ENCODE measurements at places on chromosomes 5 and 9.
A peak's percentile ranks its signal among the peaks of the same experiment; 100 is the strongest.

GRCh38 chr9:126057121-126057825 lies 269.4 kb upstream of the MVB12B start:
- DNase-seq, result no peak

- no peak for DNase-seq
Measured at GRCh38 chr5:56569566-56569965, 245.8 kb upstream of the MAP3K1 start.

DNA sequence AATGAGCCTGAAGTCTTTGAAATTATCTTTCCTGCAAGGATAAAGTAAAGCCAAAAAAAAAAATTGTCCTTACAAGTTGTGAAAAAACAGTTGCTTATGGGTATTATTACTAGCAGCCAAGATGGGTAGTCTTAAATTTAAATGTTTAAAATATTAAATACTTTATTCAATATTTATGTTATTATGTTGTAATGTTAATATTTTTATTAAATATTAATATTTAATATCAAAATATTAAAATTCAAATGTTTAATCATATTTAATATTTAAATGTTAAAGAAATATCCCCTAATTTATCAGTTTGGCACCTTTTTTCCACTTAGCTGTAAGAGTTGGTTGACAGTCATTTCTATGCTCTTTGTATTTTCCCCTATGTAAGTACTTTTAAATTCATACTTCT lies 86.1 kb downstream of the PCSK5 start:
- DNase-seq, result no peak

GRCh38 chr9:136685790-136686533 lies 1.3 kb downstream of the AGPAT2 start:
- DNase-seq, result no peak

DNA sequence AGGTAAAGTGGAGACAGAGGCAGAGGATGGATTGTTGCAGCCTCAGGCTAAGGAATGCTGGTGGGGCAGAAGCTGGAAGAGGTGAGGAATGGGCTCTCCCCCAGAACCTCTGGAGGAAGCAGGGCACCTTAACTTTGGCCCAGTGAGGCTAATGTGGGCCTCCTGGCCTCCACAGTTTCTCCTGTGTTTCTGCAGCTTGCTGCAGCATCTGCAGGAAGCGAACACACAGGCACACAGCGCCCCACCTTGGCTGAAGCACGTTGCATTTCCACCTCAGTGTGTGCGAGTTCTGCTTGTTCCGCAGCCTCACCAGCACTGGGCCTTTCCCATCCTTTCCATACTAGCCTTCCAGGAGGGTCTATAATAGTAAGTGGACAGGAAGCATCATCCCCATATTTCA lies 27.2 kb upstream of the ASS1 start:
- no peak for DNase-seq

DNA sequence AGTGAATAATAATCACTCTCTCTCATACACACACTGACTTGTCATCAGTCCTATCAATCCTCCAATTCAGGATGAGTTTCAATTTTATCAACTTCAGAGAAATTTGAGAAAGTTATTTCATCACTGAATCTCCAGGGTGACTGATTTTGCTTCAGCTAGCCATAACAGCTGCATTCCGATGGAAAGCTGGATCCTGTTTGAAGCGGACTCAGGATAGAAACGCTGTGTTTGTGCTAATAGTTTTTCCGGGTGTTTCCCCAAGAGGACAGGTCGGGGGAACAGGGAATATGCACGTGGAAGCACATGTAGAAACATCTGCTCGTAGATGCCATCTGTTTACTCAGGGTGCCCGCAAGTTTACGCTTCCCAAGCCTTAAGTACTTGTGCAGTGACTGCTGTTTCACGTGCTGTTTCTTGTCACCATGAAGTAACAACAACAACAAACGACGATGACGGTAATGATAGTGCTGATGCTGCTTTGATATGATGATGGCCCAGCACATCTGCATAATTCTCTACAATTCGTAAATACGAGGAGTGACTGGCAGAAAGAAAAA lies 263.7 kb upstream of the DAPK1 start:
- no peak for DNase-seq

- no peak for DNase-seq
Measured at GRCh38 chr9:98781588-98782383, 14.6 kb downstream of the ANKS6 start.

DNA sequence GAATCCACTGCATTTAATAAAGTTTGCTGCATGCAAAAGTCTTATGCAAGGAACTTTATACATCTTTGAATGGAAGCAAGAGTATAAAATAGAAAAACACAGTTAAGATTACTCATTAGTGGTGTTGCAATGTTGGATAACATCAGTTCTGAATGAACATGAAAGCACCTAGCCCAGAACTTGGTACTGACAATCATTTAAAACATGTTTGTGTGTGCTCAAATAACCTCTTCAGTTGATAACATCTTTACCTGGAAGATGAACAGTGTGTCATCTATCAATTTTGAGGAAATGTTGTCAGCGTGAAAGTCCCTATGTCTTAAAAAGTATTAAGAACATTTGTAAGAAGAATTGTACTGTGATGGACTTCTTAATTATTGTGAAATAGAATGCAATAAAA lies 370.4 kb upstream of the GRAMD2B start:
- no peak for DNase-seq

DNA sequence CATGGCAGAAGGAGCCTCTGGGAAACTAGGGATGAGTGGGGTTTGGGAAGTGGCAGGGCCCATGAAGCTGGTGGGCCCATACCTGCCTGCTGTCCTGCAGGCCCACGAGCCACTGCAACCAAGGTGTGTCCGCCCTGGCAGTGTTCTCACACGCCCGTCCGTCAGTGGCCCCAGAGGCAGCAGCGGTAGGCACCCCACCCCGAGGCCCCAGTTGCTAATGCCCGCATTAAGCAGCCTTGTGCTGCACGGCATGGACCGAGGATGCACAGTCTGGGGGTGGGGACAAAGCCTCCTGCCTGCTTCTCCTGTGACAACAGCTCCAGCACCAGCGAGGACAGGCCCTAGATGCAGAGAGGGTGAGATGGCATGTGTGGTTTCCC lies 41.3 kb downstream of the HK3 start:
- DNase-seq, result no peak

DNA sequence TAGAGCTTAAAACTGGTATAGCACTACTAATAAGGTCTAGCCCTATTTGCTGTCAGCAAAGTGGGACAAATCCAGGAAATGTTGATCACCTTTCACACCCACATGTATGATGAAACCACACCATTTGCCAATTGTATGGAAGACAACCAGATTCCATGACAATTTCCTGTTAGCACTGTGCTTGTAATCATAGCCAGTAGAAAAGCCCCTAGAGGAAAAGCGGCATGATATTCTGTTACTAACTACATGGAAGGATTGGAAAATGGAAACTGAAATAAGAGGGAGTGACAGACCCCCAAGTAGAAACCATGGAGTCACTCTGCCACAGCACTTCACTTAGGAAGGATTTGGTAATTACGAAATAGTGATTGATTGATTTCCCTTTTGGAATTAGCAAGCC lies 923 bp downstream of the SPATA6L start:
- no peak for DNase-seq

DNA sequence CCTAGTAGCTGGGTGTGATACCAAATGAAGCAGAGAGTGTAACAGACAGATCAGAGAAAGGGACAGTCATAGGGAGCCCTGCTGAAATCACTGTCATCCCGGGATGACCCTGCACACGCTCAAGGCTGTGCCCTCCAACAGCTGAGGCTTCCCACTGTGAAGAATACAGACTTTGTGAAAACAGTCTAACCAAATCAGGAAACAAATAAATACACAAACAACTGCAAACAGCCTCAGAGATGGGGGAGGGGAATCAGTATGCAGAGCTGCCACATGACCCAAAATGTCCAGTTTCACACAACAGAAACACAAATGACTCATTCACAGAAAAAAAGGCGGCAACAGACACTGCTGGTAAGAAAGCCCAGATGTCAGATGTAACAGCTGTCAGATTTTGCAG lies 101.9 kb downstream of the ADAMTS2 start:
- DNase-seq, result no peak

DNA sequence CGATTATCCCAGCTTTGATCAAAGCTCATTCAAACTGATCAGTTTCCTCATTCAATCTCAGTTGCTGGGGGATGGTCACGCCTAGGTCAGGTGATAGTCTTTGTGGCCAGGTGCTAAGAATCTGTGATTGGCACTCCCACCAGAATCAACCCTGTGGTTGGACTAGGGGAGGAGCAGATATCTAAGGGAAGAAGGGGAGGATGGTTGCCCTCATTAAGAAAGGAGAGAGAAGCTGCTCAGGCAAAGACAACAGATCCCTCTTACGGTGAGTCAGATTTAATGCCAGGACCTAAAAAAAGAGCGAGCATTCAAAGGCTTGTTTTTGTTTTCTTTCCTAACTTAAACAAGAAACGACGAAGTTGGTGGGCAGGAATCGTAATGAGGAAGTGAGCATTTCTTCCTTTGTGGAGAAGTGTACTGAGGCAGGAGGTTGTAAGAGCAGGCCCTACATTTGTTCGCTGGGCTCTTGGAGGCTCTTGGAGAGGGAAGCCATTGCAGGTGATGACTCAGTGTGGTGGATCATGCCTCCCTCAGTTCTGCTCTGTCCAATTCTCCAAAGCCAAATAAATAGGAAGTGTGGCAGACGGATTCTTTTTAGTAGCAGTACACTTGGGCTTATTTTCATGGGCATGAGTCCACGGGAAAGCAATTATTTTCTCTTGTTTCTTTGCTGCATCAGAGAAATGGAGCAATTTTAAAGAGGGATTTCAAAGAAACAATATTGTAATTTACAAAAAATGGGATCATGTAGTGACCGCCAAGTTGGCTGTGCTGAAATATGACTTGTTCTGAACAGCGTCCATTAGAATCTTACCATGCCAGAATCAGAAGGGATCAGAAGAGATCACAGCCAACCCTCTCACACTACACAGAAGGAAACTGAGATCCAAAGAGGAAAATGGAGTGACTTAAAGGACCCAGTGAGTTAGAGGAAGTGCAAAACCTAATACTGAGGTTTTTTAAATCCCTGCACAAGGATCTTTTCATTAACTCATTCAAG lies 18.7 kb upstream of the TGFBR1 start:
- no peak for DNase-seq

GRCh38 chr9:3281399-3281798 lies 244.4 kb downstream of the RFX3 start:
- no peak for DNase-seq

GRCh38 chr9:91873637-91874051 lies 76.4 kb downstream of the ROR2 start:
- no peak for DNase-seq

DNA sequence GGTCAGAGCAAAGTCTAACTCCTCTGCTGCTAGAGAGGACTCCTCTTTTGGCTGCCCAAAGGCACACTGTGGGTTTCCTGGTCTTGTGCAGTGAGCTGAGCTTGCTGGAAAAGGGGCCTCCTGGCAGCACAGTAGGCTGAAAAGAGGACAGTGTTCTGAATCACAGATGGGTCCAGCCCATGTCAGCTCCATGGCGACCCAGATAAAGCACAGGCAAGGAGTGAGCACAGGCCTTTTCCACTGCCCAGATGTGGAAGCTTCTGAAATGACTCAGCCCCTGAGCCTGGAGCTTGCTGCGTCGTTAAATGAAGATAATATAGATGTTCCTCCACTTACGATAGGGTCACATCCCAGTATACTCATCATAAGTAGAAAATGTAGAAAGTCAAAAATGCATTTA lies 8.1 kb downstream of the CCDC180 start:
- DNase-seq, result no peak

DNA sequence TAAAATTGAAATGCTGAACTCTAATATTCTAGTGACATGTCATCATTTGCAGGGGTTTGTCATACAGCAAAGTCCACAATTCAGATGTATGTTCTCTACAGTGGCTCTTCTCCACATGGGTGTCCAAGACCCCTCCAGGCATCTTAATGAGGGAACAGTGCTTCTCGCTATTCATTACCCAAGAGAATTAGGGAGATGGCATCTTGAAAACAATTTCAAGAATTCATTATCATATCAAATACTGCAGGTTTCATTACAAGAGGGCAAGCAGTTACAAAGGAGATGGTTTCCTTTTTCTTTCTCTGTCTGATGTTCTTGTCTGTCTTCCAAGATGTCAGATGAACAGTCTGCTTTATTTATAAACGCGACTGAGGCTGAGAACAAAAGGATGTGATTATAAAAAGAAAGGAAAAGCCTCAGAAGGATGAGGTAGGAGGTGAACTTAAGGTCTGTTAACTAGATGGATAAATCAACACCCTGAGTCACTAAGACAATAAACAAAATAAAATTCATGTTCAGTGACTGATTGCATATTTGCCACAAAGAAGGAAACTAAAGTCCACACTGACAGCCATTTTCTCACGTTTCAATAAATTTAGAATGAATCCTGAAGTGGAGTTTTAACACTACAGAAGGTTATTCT lies 326.7 kb upstream of the EFNA5 start:
- DNase-seq, result no peak

DNA sequence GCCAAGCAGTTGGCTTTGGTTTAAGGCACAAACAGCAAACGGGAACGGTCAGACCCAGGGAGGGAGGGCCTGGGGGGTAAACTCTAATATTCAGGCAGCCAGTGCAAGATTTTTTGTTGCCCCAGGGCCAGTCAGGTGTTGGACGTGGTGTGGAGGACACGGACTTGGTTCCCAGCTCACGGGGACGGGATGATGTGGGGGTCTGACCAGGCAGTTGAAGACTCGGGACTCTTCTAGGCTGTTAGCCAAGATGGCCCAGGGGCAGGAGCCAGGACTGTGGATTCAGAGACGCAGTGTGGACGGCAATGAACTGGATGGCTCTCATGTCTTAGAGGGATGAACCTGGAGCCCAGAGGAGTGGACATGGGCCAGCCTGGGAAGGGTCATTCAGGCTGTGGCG lies 169.2 kb downstream of the C9orf50 start:
- no peak for DNase-seq

GRCh38 chr9:84898188-84898587 lies 228.7 kb downstream of the NTRK2 start:
- DNase-seq, result no peak

DNA sequence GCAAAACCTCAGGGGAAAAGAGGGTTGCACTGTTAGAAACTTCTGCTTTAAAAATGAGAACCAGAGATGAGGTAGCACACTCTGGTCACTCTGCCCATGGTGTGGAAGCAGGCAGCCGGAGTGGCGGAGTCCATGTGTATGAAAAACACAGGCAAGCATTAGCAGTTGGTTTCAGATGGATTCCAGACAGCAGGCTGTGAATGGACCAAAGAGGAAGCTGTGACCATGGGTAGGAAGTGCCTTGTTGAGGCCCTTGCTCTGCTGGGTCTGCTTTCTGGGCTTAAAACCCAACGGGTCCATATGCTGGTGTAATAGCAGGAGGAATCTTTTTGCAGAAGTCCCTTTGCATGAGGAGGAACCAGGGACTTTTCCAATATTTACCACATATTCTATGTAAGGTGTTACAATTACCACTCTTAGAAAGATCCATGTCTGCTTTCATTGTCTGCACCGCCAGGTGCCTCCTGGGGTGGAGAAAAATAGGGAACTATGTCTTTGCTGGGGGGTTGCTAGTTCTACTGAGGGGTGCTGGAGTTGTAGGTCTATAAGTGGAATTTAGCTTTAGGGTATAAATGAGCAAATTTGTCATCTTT lies 77.0 kb downstream of the ANKRD55 start:
- peak; percentile 24 for DNase-seq

GRCh38 chr9:21524099-21524830 lies 42.2 kb upstream of the IFNE start:
- no peak for DNase-seq
